CD4-positive, alpha-beta memory T cell (primary cell): ENCODE measurements at places on chromosomes 2 and 18. TPM values are rescaled to one million over a fixed set of nuclear protein-coding genes. Genes with fewer than 3 reads are reported as not detected.

ASB18 gene
- total RNA-seq: not detected

ASXL3 gene
- total RNA-seq: not detected

SNX17 gene
- 122 TPM for total RNA-seq

NOSTRIN gene
- total RNA-seq: not detected

TRIM54 gene
- total RNA-seq: not detected

GAREM1 gene
- total RNA-seq: 0.28 TPM

CFC1 gene
- not detected for total RNA-seq

DNAJC5G gene
- total RNA-seq: not detected

ANKMY1 gene
- 84.8 TPM for total RNA-seq

CRYGD gene
- total RNA-seq: not detected

C18orf63 gene
- not detected for total RNA-seq

RELCH gene
- 57.2 TPM for total RNA-seq

SERPINE2 gene
- 1.0 TPM for total RNA-seq

IAH1 gene
- 58.1 TPM for total RNA-seq

UGT1A1 gene
- total RNA-seq: not detected

TRIP12 gene
- 218 TPM for total RNA-seq

VWA3B gene
- total RNA-seq: not detected

KIDINS220 gene
- 52.0 TPM for total RNA-seq

CROCC2 gene
- total RNA-seq: not detected

MYL1 gene
- not detected for total RNA-seq

GAL3ST2 gene
- total RNA-seq: 0.39 TPM

ACMSD gene
- total RNA-seq: not detected

PDCD1 gene
- total RNA-seq: 5.9 TPM

ALPG gene
- total RNA-seq: not detected

REG3G gene
- not detected for total RNA-seq

IL1F10 gene
- not detected for total RNA-seq

CLEC4F gene
- not detected for total RNA-seq

LYPD1 gene
- not detected for total RNA-seq

RESP18 gene
- not detected for total RNA-seq

IL36RN gene
- not detected for total RNA-seq

UPP2 gene
- total RNA-seq: not detected

CHMP1B gene
- total RNA-seq: 44.3 TPM

ALLC gene
- total RNA-seq: not detected

KRTCAP3 gene
- 23.9 TPM for total RNA-seq

CCDC68 gene
- 0.33 TPM for total RNA-seq

TTN gene
- total RNA-seq: 8.1 TPM
